Activated T-cell treated with anti-CD3 and anti-CD28 coated beads for 1 hour (primary cell): ENCODE measurements at places on chromosomes 2 and 18.

DNA sequence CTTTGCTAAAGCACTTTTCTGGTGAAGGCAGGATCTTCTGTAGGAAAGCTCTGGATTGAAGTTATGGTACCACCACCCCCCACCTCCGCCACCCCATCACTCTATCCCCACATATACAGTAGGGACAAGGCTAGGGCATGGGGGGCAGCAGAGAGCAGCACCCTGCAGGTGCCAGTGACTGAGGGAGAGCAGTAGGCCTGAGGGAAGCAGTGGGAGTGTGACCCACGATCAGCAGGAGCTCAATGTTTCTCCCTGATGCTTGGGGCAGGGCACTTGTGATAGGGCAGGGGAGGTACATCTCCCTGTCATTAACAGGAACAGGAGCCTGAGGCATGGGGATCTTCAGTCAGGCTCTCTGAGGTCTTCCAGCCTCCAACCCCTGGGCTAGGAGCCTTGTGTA is 121.6 kb downstream of the ZFP36L2 start:
- no peak for DNase-seq

GRCh38 chr2:55338268-55338667 is 69.2 kb upstream of the MTIF2 start:
- DNase-seq: no peak

DNA sequence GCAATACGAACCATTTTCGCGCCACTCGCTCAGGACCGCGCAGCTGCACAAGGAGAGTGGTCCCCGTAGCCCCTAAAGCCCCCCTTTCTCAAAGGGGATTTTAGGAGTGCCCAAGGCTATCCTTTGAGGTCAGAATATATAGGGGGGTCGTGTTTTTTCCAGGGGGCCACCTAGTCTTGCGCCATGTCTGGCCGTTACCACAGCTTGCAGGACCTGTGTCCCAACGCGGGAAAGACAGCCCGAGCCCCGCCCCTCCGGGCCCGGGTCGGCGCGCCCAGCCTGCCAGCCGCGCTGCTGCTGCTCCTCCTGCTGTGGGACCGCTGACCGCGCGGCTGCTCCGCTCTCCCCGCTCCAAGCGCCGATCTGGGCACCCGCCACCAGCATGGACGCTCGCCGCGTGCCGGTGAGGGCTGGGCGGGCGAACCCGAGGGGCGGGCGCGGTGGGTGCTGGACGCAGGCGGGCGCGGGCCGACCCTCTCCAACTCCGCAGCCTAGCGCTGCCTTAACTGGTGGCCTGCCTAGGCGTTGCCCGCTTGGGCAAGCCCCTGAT is at the start of gene CDCA7:
TSS of gene CDCA7 (plus strand) at position 291 of the 550 bp plus-strand sequence. CDS start at position 383, 92 bp downstream.
- peak; percentile 24 for DNase-seq

DNA sequence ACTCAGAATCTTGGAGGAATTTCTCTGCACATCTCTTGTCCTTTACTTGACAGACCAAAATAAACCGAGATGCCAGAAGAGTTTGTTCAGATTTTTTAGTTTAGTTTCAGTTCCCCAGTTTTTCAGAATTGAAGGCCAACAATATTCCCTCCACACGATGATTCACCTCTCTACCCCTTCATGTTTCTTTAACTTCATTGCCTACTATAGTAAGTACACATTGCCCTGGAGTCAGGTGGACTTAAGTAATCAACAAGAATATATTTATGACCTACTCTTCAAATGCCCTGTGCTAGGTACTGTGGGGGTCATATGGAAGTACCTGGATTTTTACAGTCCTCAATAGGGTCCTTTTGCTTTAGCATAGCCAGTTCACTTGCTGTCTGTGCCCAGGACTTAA is 79.6 kb upstream of the CTLA4 start:
- no peak for DNase-seq

- DNase-seq: no peak
These were observed 62.4 kb downstream of the TANC1 start for GRCh38 chr2:159030674-159031380.

DNA sequence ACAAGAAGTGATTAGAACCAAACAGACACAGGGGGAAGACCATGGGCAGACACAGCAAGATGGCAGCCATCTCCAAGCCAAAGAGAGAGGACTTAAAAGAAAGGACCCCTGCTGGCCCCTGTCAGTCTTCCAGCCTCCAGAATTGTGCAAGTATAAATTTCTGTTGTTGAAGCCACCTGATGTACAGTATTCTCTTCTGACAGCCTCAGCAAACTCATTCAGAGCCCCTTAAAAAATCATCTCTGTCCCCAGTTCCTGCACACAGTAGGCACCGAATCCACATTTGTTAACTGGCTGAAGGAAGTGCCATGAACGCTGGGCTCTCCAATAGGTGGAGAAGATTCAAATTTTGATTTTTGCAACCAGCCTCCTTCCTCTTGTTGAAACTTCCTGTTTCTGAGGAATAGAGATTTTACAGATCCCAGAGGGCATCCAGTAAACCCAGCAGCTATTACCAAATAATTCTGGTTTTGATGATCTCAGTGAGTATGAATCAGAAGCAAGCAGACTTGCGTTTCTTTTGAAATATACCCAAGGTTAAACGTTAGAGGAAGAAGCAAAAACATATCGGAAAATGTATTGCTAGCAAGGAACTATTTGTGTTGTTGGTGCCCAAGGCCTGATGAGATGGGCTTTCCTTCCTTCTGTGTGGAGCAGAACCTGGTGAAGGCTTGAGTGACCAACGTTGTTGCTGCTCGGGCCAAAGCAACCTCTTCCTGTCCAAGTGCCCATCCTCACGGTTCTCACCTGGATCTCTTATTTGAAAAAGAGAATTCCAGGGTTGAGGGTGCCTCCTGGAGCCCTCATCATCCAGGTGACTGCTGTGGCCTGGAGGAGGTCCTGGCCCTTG is 47.7 kb upstream of the PLB1 start:
- DNase-seq: no peak

DNA sequence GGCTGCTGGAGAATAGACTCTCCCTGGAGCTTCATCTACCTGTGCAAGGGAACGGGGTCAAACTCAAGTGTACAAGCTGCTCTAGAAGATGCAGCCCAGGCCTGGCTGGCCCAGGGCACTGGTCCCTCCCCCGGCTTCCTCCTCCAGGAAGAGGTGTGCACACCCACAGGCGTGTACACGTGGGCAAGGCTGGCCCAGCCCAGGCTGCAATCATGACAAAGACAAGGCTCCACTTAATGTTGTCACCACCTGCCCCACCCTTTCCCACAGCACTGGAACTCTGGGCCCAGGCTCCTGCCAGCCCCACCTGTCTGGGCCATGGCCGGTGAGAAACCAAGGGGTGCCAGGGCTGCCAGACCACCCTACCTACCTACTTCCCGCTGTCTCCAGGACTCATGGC is 29.6 kb upstream of the ALPP start:
- DNase-seq: no peak

DNA sequence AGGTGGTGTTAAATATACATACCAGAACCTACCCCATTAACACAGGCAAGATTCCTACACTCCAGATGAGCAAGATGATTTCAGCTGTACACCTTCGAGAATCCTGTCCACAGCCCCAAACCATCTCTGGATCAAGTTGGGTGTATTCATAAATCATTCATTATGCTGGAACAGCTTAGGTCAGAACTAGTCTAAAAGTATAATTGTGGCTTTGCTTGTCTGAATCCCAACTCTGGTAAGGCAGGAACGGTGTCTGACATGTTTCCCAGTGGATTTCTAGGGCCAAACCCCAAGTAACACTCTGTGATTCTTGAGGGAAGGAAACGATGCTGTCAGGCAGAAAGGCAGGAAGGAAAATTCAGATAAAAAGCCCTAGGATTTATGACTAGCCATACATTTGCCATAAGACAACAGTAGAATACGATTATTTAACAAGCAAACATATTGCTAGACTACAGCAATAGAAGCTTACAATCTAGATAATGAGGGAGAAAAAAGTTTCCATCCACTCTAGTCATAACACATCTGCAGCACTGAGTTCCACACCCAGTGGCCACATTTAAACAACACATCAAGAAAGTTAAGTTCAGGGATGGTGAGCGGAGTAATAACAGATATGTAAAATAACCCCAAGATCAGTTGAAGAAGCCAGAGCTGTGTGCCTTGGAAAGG is 444.8 kb downstream of the RND3 start:
- DNase-seq: no peak

DNA sequence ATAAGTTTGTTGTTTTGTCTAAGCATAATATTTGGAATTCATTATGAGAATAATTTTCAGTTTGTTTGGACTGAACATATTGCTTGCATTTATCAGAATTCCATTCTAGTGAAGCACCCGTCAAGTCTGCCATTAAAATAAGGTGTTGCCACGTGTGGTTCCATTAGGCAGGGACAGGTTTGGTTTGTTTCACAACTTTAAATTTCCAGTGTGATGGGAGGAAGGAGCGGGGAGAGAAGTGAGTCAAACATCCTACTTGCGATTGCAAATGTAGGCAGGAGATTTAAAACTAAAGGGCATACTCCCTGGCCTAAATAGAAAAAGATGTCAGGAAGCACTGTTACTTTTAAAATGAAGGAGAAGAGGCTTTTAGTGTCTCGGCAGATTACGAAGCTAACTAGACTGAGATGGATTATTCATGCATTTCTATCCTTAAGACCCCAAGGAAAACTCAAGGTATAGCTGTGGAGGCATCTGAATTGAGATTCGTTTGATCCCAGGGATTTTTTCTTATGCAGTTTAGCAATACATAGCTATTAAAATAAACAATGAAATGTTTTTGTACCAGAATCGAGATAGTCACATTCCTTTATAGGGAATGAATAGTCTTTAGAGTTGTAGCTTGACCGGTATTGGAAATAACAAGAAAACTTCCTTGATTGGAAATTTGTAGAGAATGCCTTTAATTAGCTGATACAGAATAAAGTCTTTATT is 19.8 kb downstream of the GRHL1 start:
- no peak for DNase-seq

DNA sequence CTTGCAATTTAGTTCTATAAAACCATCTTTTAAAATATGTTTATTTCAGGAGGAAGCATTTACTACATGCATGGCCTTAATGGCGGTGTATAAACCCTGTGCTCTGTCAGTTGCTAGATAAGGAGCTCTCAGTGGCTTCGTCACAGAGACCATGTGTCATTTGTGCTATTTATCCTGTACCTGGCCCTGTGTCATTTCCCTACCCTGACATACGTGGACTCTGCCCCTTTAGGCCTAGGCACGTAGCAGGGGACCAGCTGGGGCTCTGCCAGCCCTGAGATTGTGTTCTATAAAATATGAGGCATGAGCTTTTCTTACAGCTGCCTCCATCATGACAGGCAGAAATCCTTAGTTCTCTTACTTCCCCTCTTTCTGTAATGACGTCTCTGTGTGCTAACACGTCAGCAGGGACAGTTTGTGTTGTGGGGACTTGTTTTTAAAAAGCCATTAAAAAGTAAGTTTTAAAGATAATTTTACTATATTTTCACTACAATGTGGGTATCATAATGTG is 88.0 kb downstream of the ITGB1BP1 start:
- no peak for DNase-seq

GRCh38 chr2:36770542-36771287 is 74.2 kb downstream of the VIT start:
- peak; percentile 21 for DNase-seq

- DNase-seq: no peak
These were observed 1572.1 kb upstream of the LRRTM1 start for GRCh38 chr2:81876624-81877023.

DNA sequence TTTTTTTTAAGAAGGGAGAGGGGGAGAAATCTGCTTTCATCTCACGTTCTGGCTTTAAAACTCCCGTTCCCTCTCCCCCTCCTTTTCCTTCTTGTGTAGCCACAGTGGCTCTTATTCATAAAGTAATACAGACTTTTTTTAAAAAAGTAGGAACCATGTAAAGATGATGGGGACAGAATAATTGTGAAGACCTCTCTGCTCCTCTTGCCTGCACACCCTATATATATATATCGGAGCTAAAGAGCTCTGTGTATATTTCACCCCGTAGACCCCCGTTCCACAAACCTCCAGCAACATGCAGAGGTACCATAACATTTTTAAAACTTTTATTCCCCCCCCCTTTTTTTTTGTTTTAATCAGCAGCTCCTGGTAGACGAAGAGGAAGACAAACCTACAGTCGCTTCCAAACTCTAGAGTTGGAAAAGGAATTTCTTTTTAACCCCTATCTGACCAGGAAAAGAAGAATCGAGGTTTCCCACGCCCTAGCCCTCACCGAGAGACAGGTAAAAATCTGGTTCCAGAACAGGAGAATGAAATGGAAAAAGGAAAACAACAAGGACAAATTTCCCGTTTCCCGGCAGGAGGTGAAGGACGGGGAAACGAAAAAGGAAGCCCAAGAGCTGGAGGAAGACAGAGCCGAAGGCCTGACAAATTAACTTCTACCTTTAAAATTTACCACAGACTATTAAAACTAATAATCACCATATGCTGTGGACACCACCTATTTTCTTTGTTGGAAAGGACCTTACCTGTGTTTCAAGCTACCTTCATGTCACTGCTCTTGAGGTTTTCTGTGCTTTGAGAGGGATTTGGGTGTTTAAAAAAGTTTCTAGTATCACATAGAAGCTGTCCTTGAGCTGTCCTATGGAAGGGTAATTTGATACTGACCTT is 1.7 kb downstream of the HOXD8 start:
- no peak for DNase-seq

DNA sequence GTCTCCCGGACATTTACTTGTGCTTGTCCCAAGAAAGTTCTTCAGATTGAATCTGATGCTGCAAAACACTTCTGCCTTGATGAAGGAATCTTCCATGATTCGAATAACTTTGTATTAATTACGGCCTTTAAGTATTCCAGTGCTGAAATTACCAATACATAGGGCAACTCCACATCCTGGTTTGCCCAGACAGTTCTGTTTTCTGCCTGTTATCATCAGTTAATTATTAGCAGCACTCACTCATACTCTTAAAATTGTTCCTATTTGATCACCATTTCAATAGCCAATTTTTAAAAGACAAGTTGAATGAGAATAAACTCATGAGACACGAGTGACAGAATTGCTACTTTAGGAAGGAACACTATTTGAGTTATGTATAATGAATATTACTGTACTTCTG is 620.7 kb upstream of the ZEB2 start:
- no peak for DNase-seq

GRCh38 chr2:86352727-86353221 is 15.3 kb upstream of the REEP1 start:
- no peak for DNase-seq

DNA sequence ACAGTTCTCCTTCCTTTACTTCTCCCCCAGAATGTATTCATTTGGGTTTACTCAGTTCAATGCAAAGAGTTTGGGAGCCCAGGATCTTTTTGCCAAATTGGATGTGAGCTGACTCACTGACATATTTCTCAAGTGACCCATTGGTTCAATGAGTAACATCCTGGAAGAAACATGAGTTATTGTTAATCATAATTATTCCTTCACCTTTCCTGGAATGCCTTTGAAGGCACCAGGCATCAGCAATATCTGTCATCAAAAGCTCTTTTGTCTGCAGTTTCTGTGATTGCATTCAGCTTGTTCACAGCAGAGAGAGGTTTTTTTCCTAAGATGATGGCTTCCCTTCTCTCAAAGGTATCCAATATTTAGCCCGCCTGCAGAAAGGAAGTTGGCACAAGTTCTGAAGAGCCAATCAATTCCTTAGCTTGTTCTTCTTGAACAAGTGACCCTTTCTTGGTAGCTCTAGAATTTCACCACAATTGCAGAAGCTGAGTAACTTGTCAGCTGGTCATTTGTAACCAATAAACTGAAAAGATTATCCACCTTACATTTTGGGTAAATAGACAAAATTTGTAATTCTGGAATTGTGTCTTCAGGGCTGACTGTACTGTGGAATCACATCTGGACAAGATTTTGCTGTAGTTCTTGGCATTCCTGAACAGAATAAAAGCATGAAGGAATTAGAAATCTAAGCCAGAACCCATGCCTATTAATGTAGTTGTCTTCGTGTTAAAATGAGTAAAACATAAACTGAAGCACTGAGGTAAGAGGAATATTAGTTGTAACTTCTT is 72.2 kb upstream of the TMEM17 start:
- no peak for DNase-seq

GRCh38 chr2:74884118-74884762 is 50.3 kb downstream of the HK2 start:
- DNase-seq: no peak
